ENCODE measurements at places on chromosomes 5 and 9.

- DNase-seq, result no peak
Measured at GRCh38 chr9:81832571-81833285, 95.5 kb upstream of the SPATA31D4 start.

DNA sequence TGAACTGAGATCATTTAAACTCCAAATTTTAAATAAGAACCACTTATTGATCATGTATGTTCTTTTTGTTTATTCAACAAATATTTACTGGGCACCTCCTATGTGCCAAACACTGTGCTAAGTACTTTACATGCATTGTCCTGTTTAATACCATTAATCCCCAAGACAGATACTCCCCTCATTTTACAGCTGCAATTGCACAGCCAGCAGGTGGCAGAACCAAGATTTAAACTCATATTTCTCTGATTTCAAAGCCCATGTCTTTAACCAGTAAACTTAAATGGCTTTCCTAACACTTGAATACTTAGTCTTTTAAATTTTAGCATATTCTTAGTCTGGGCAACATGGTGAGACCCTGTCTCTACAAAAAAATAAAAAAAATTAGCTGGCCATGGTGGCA, 43.4 kb upstream of the KIAA1958 start:
- DNase-seq, result no peak

- DNase-seq, result no peak
Measured at GRCh38 chr9:75907329-75907728, 16.9 kb downstream of the PCSK5 start.

DNA sequence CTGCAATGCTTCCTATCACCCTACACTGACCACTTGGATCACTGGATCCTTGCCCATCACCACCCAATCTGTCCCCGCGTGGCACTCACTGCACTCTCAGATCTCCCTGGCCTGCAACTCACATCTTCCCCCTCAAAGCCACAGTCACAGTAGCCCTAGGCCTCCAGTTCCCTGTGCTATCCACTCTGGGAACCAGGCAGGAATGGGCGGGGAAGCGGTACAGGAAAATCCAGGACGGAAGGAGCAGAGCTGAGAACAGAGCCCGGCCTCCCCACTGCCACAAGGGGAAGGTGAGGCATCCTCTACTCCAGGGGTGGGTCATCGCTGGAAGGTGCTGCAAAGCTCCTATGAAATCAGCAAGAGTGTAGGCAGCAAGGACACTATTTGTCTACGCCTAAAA, 102.6 kb downstream of the ESM1 start:
- DNase-seq, result no peak

GRCh38 chr9:108996643-108997042, 16.7 kb downstream of the CTNNAL1 start:
- no peak for DNase-seq

GRCh38 chr5:96017951-96018350, 56.3 kb upstream of the ELL2 start:
- DNase-seq, result no peak

DNA sequence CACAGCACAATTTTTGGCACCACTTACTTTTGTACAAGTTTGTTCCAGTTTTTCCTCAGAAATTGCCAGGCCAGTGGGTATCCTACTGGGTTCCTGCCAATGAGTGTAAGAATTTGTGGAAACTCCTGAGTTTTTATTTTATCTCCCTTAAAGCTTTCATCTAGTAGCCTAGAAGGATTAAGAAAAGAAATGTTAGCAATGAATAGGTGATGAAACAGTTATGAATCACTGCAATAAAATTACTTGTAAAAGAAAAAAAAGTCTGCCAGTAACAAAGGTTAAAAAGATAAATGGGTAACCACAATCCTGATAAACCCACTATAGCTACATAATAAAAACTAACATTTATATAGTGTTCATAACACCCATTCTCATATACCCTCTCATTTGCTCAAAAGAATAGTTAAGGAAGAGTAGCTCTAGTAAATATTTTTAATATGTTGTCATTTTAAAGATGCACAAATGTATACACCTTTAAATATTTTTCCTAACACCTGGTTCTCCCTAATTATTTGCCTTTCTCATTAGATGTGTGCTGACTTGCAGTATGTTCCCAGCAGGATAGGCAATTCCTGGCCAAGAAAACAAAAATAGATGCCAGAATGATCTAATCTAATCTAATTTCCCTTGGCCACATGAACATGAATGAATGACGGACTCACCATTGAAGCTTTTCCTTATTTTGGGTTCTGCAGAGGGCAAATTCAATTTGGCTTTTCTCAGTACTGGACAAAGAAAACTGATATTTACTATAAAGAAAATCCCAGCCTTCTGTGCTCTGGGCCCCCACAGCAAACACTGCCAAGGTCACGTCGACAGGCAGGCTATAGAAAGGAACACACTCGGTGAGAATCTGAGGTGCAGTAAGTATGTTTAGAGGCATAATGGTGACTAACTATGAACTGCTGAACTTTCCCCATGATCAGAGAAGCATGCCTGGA, 26.4 kb downstream of the ERAP1 start:
- no peak for DNase-seq

Data from hematopoietic multipotent progenitor cell treated with erythropoietin and hydrocortisone succinate and interleukin-3 and kit ligand, for 17 days (in vitro differentiated cells).